ENCODE measurements at places on chromosomes 3 and 15.

- DNase-seq: no peak
Measured at GRCh38 chr3:55165704-55166405, 238.0 kb upstream of the LRTM1 start.

DNA sequence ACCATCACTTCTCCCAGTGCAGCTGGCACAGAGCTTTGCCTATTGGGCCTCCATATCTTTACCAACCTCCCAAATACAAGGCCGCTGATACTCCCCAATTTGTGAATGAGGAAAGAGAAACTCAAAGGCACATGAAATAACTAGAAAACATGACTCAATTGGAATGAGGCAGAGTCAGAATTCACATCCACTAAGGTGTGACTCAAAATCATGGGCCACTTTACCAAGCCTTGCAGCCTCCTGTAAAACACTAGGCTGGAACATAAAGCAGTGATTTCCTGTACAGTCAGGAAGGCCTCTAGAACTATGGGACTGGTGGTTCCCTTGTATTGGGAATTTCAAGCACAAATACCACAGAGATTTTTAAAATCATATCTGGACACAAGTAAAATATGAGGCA is 128.6 kb downstream of the DCLK3 start:
- no peak for DNase-seq

- no peak for DNase-seq
Measured at GRCh38 chr3:73192036-73192738, 130.7 kb downstream of the EBLN2 start.

- no peak for DNase-seq
Measured at GRCh38 chr3:15714448-15714847, 83.3 kb downstream of the ANKRD28 start.

GRCh38 chr3:177681852-177682251 is 484.6 kb upstream of the TBL1XR1 start:
- DNase-seq: no peak

DNA sequence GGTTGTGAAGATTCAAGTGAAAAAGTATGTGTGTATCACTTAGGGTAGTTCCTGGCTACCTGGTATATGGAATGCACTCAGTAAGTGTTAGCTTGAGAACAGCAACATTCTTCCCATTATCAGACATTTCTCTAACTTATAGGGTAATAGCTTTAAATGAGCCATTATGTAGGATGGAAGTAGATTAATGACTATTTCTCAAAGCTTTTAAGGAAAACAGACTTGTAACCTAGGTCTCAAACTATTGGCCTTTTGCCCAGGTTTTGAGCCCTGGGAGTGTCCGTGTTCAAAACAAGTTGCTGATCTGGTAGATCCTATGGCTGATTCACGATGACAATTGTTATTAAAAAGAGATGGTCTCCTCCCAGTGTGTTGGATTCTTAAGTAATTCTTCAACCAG is 129.1 kb upstream of the UMPS start:
- no peak for DNase-seq

- no peak for DNase-seq
Measured at GRCh38 chr3:66411474-66411873, 89.3 kb downstream of the LRIG1 start.

DNA sequence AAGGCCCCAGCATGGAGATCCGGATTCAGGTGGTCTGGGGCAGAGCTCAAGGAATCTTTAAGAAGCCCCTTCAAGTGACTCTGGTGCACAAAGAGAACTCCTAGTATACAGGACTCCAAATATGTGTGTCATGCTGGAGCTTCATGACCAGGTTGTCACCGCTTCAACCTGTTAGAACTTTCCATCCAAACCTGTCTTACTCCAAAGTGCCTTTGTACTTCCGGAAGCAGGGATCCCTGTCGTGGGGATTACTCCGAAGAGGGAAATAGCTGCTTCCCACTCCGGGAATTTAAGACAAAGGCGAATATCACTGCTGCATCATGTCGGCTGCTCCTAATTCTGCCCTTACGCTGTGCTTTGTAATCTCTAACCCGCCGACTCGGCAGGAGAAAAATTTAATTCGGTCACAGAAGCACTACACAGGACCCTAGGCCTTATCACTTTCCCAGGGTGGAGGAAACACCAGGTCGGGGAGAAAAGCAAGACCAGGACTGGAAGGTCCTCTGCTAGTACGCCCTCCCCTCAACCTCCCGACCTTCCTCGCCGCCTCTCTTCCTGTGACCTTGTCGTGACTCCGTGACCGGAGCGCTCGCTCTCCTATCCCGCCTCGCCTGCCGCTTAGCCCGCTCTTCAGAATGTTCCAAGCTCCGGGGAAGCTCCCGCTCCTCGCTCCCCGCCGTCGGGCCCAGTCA is 730 bp downstream of the HIGD1A start:
- DNase-seq: no peak

DNA sequence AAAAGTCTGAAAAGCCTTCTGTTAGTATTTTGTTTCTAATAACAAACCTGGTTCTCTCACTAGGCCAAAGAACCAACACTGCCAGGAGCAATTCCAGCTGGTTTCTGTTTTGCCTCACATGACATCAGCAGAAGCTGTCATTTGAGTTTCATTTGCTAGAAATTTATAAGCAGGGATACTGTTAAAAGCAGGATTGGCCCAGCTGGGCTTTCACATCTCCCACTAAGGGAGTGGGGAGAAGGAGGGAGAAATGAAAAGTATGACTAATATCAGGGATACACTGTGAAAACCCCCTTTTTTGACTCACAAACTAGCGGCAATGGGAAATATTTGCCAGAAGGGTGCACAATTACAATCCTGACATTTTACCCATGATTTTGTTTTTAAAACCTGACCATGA is 5.3 kb downstream of the CCDC80 start:
- DNase-seq: no peak

GRCh38 chr3:13275376-13276005 is 144.6 kb downstream of the NUP210 start:
- DNase-seq: no peak

GRCh38 chr15:92142242-92143232 is 251.1 kb upstream of the ST8SIA2 start:
- DNase-seq: no peak

DNA sequence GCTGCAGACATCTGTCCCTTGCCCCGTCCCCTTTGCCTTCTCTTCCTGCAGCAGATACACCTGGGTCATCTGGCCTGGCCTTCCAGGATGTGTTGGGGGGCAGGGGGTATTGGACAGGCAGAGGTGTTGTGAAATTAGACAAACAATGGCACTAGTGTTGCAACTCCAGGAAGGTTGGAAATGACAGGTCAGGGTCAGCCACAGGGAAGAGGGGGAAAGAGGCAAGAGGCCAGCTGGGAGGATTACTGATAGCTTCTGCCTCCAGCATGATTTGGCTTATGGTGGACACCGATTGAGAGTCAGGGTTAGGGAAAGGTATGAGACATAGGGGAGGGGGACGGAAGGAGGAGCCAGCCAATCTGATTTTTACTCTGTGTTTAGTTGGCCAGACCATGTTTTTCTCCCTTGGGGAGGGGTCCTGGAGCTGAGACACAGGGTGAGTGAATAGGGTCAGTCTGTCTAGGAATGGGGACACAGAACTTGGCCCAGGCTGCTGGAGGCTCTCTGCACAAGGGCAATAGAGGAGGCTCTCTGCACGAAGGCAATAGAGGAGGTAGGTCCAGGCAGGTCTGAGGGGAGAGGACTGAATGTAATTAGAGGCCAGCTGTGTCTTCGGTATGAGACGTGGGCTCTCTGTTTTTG is 3.4 kb upstream of the ATP2B2 start:
- DNase-seq: no peak

GRCh38 chr15:31157644-31158069 is 56.1 kb upstream of the TRPM1 start:
- DNase-seq: no peak

DNA sequence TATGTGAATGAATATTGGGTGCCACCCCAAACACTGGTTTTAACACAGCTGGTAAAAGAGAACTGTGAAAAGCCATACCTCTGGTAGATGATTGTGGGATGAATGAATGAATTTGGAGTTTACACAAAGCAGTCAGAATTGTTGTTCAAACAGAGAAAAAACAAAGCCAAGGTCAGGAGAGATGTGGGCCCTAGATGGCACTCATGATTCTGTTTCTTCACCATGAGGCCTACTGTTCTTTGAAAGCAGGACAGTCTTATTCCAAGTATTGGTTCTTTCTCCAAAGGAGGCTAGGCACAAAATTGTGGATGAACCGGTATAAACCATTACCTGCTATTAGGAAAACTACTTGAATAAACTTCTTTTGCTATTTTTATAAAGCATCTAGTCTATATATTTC is 97.6 kb downstream of the SAMMSON start:
- DNase-seq: no peak
